ENCODE measurements at places on chromosomes 3 and 15.

GRCh38 chr15:68789091-68789490 lies 31.6 kb downstream of the ANP32A start:
- no peak for DNase-seq

DNA sequence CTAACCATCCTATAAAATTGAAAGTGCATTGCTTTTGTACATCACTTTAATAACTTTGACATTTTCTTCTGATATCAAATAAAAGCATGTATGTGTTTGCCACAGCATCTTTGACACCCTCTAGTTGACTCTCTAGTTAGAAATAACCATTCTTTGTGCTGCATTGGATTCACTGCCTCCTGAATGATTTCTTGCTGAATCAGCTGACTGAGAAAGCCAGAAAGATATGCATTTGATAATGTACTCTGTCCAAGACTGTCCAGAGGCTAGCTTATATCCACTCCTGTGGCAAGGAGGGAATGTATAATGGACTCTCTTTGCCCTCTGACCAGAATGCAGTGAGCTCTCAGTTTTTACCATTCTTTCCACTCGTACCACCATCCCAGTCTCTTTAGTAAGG lies 6.2 kb downstream of the RAB11A start:
- no peak for DNase-seq

DNA sequence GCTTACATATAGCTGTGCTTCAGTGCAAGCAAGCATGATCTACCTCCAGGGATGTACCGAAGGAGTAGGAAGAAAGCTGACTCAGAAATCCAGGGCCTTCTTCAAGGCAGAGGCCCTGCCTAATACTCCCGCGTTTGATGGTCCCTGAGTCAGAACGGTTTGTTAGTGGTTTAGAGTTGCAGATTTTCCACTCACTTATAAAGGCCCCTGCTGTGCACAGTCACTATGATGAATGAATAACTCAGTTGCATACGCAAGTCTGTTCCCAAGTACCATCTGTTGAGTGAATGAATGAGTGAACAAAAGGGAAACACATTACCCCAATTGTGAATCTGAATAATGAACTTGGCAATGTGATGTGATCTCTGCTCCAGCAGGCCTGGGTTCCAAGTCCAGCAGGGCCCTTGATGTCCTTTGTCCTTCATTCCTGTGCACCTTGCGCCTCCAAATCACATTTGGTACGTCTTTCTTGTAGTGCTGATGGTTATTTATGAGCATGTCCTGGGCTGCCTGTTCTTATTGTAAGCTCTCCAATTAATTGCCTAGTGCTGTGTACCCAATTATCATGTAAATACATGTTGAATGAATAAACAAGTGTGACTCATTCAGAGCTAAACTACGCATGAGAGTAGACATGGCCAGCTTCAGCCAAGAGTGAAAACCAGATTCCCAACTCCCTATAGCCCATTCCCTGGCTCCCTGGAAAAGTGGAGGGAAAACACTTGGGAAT lies 85.3 kb upstream of the LIMD1 start:
- DNase-seq = peak; percentile 91

DNA sequence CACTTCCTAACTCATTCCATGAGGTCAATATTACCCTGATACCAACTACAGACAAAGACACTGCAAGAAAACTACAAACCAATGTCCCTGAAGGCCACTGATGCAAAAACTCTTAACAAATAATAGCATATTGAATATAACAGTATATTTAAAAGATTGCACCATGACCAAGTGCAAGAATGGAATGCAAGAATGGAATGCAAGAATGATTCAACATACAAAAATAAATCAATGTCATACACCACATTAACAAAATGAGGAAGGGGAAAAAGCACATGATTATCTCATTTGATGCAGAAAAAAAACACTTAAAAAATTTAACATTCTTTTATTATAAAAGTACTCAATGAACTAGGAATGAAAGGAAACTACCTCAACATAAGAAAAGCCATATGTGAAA lies 463.1 kb upstream of the NECTIN3 start:
- DNase-seq = no peak

DNA sequence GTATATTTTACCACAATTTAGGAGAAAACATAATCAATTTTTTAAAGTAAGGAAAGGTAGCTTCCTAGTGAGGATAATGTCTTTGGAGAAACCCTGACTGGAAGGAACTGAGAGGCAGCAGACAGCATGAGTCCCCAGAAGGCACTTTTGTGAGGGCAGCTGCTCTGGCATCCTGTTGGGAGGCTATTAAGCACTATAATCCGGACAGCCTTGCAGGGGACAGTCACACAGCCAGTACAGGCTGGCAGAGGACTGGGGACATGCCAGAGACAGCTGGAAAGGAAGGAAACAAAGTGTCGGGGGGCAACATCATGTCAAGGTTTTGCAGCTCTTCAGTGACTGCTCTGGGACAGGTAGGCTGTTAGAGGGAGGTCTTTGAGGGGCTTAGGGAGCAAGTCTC lies 15.7 kb downstream of the ACAN start:
- no peak for DNase-seq

- no peak for DNase-seq
These were observed 1036.5 kb downstream of the TUSC7 start for GRCh38 chr3:117746066-117746465.

- DNase-seq = peak; percentile 43
These were observed 26.3 kb upstream of the MTHFS start for GRCh38 chr15:79923079-79923514.

DNA sequence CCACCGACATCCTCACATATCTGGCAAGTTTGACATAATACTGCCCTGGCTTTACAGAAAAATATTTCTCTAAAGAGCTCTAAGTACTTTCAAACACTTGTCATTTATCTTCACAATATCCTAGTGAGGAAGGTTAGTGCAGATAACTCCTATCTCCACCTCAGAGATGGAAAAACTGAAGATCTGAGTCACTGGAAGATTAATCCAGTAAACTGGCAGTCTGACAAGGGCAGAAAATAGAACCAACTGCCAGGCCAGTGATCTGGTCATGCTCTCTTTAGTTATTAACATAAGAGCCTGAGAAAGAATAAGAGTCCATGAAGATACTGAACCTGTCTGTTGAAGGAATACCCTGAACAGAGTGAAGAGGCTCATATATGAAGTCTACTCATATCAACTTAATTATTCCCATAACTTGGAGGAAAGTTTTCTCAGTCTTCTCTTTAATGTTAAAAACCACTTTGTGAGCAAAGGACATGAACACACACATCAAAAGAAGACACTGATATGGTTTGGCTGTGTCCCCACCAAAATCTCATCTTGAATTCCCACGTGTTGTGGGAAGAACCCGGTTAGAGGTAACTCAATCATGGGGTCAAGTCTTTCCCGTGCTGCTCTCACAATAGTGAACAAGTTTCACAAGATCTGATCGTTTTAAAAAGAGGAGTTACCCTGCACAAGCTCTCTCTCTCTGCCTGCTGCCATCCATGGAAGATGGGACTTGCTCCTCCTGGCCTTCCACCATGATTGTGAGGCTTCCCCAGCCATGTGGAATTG lies 61.4 kb downstream of the GOLIM4 start:
- peak; percentile 58 for DNase-seq

- DNase-seq = no peak
These were observed 62.6 kb upstream of the CNTN4 start for GRCh38 chr3:2036076-2036475.

DNA sequence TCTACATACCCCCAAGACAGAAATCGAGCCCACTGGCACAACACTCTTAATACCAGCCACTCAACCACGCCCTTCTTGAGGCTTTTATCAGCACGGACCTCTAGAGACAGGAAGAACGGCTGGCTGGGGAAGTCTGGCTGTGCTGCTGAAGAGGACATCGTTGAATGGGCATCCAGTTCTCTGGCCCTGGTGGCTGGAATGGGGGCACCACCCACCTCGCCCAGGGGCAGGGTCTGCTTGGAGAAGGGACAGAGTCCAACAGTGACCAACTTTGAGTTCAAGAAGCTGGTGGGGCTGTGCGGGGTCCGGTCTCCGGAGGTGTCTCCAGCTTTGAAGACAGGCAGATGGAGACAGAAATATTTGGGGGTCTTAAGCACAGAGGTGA lies 77.5 kb downstream of the ATP10A start:
- DNase-seq = no peak

GRCh38 chr15:74212494-74212893 lies 9.9 kb upstream of the STRA6 start:
- DNase-seq = no peak

- no peak for DNase-seq
These were observed 3.3 kb downstream of the SCAMP2 start for GRCh38 chr15:74869726-74870407.

GRCh38 chr15:41810651-41811431 lies 17.1 kb upstream of the JMJD7 start:
- no peak for DNase-seq

- no peak for DNase-seq
These were observed 3.6 kb downstream of the ABHD17C start for GRCh38 chr15:80698676-80699075.

DNA sequence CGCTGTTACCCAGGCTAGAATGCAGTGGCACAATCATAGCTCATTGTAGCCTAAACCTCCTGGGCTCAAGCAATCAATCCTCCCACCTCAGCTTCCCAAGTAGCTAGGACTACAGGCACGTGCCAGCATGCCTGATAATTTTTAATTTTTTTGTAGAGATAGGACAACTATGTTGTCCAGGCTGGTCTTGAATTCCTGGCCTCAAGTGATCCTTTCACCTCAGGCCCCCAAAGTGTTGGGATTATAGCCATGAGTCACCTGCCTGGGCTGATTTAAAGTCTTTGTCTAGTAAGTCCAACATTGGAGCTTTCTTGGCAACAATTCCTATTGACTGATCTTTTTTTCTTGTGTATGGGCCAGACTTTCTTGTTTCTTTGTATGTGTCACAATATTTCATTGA lies 28.1 kb downstream of the SPINK8 start:
- no peak for DNase-seq

DNA sequence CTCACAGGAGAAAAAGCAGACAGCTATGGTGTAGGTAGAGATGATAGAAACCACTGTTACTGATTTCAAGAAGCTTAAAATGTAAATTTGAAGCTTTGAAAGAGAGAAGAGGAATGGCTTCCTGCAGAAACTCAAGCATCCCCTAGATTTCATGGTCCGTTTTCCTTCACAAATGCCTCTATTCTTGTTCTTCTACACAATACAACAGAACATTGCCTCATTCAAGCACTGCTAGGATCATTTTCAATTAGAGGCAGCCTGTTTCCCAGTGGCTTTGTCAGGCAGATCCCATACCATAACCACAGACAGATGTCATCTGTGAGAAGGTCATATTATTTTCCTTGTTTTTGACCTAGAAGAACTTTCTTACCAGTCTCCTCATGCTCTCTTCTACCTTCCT lies 77.9 kb upstream of the SPRED1 start:
- DNase-seq = no peak

- no peak for DNase-seq
These were observed 22.8 kb downstream of the RGMA start for GRCh38 chr15:93066224-93066681.

DNA sequence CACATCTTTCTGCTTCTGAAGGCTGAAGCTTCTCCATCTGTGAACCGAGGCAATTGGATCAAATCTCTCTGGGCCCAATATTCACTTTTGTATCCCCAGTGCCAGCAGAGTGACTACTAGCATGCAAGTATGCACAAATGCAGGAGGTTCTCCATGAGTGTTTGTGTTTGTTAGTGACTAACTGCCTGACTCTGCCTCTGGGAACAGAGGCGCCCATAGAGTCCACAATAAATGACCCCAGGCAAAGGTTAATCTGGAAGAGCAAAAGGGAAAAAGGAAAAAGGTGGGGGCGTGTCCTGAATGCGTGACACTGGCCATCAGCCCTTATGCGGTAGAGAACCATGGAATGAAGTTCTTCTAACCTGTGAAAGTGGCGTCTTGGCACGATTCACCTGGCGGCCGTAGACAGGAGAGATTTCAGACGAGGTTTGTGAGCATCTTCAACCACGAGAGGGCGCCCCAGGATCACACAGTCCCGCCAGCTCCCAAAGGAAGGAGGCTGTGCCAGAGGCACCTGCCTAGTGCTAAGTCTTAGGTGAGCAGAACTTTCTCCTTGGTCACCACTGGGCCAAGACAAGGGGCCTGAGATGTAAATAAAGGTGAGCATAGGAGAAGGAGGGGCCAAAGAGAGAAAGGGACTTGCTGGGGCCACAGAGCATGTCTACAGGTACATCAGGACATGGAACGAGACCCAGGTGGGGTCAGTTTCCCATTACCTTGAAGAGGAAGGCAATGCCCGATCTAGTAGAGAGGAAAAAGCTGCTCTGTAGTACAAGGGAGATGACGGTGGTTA lies 44.2 kb downstream of the RBPMS2 start:
- DNase-seq = peak; percentile 45

Data from RCC 7860 (cell line).